ENCODE measurements at places on chromosomes 6 and 20. TPM values are rescaled to one million over a fixed set of nuclear protein-coding genes. Genes with fewer than 3 reads are reported as not detected.

The STX11 gene
- total RNA-seq: 10.5 TPM

The FAM83B gene
- not detected for total RNA-seq

The PLEKHG1 gene
- total RNA-seq: 27.9 TPM

The SRSF12 gene
- total RNA-seq: 3.5 TPM

The MAFB gene
- total RNA-seq: 34.7 TPM

The PACSIN1 gene
- 0.09 TPM for total RNA-seq

- no peak for DNase-seq
These were observed 80.8 kb upstream of the BEND3 start for GRCh38 chr6:107196152-107196551.

GRCh38 chr6:4478098-4478497, 298.1 kb upstream of the CDYL start:
- DNase-seq: no peak

DNA sequence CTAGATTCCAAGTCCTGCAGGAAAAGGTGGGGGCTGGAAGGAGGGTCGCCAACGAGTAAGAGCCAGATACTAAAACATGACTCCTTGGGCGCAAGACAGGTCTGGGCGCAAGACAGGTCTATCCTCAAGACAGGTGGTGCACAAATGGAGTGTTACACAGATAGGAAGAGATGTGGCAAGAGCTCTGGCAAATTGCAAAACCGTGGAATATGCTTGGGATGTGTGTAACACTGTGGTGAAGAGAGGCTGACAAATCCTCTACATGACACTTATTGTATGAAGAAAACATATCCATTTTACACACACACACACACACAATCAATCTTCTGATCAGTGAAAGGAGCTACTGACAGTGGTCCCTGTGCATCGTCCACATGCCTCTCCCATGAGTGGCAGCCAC, 77.6 kb downstream of the TBC1D7 start:
- DNase-seq: no peak

DNA sequence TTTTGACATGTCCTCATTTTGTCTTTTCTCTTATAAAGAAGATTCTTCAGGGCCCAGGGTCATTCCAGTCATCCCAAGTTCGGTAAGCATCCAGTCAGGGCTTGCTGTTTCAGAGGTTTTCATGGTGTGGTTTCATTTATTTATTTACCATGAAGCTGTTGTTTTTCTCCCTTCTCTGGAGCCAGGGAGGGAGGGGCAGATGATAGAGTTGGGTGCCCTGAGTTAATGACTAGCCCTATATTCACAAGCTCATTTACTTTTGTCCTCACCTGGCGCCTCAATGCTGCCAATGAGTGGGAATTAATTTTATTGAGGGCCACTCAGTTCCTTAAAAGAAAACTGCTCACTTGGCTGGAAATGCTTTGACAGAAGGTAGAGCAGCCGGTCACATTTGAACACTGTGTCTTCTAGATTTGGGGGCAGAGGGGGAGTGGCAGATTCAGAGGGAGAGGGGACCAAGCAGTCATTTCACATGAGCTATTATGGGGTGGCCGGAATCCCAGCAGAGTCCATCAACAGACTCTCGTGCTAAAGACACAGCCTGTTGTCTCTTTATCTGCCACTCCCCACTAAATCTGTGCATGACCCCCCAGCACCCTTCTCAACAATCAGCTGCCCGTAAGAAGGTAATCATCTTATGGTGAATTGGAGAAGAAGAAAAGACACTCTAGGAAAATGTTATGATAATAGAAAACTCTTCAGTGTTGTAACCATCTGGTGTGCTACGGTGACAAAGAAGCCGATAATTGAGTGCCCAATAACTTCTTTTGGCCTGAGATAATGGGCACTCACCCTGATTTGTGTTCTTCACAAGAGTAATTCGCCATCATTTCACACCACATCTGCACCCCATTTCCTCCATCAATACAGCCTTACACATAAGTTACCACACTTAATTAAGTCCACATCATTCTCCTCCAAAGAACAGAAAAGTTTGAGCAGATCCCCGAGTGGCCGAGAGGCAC, 573.5 kb upstream of the JAG1 start:
- no peak for DNase-seq

DNA sequence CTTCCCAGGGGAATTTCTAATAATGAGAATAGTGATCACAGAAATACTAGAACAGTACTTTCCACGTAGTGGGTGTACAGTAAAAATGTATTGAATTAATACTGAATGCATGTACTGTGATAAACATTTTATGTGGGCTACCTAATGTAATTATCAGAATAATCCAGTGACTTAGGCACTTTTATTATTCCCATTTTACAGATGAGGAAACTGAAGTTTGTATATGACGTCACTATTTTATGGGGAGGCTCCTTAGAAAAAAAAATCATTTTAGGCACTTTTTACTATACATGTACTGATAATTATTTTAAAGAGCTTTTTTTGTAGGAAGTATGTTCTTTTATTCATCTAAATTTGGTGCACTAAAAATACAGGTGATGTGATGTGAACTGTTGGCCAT, 275.6 kb upstream of the TAB2 start:
- DNase-seq: no peak

GRCh38 chr6:105964979-105965760, 121.0 kb upstream of the PRDM1 start:
- no peak for DNase-seq

GRCh38 chr20:15759594-15759993, 813.7 kb downstream of the KIF16B start:
- DNase-seq: no peak

- DNase-seq: no peak
These were observed 74.6 kb upstream of the SLC22A23 start for GRCh38 chr6:3531481-3531880.

- no peak for DNase-seq
These were observed 197.8 kb downstream of the CD83 start for GRCh38 chr6:14315353-14315752.

DNA sequence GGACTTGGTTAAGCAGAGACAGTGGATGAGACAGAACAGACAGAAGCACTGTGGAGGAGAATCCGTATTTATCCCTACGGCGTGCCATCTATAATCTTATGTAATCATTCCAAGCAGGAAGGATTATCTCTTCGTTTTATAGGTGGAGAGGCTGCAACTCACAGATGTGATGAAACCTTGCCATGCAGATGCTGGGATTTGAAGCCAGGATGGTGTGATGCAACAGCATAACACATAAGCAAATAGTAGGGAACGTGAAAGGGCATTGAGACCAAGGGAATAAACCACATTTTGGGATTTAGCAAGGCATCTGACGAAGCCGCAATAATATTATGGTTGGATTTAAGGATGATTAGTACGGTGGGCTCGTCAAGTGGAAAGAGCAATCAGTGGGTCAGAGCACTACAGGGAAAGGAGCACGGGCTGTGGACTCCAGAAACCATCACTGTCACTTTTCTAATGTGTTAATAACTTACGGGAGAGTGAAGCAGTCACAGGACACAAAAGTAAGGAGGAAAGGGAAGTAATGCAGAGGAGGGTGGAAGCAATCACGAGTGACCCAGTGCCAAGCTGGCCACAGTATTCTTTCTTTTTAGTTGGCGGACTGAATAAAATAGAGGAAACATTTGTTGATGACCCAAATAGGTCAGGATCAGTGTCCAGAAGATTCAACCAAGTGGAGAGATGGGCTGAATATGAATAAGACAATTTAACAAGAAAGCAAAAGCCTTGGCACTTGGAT, 119.6 kb upstream of the EDN1 start:
- no peak for DNase-seq

- DNase-seq: no peak
These were observed 800.6 kb upstream of the MAP3K7 start for GRCh38 chr6:91387290-91388059.

- DNase-seq: no peak
These were observed 50.1 kb downstream of the GRM4 start for GRCh38 chr6:34095741-34096140.

DNA sequence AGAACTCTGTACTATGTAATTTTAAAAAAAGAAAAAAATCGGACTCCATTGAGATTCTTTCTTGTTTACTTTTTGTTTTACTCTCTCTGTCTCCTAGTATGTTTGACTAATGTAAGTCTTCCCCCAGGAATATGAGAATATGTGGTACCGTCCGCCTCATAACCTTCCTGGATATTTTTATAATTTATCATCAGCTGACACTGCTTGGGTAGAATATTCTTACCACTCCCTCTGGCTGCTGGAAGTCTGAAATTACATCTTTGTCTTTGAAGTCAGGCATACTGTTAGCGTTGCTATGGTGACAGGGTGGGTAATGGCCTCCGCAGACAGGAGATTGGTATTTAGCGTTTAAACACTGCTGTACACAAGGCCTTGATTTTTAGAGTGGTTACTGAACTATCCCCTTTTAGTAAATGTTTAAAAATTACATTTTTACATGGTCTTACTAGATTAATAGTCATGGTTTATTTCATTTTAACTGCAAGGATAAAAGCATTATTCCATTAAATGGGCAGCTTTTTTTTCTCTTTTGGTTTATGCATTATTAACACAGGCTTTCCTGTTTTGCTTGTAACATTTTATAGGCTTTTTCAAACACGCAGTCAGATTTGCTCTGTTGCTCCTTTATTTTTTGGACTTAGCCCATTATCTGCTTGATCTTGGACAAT, 176.4 kb downstream of the ARID1B start:
- DNase-seq: no peak

DNA sequence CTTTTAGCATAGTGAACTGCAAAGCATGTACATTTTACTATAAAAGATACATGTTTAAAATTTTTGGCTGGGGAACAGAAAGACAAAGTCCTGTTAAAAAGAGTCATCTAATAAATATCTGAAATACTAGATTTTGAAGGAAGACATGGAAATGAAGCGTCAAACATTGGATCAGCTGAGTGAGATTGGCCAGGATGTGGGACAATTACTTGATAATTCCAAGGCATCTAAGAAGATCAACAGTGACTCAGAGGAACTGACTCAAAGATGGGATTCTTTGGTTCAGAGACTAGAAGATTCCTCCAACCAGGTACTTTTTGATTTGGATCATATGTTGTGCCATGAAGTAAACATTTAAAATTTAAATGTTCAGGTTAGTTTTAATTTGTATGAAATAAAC, 162.3 kb downstream of the UTRN start:
- no peak for DNase-seq

DNA sequence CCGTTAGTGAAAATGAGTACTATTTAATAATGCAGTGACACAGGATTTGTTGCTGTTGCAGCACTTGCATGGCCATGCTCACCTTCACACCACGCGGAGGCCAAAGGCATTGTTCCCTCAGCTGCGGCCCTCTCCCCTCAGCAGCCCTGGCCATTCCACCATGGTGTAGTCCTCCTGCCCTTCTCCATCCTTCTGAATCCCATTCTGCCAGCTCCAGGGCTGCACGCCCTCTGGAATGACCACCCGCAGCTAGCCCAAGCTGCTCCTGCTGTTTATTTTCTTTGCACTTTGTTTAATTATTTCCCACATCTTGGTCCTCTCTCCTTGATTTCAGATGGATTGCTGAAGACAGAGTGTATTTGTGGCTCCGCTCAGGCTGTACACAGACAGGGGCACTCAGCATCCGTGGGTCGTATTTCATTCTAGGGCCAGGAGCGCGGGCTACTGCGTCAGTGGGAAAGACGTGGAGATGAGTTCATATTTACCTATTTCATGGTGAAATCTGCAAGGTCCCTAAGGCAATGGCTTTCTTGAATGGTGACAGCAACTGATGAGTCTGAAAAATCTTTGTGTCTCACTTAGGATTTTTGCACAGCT, 81.4 kb upstream of the DUSP22 start:
- peak; percentile 42 for DNase-seq

DNA sequence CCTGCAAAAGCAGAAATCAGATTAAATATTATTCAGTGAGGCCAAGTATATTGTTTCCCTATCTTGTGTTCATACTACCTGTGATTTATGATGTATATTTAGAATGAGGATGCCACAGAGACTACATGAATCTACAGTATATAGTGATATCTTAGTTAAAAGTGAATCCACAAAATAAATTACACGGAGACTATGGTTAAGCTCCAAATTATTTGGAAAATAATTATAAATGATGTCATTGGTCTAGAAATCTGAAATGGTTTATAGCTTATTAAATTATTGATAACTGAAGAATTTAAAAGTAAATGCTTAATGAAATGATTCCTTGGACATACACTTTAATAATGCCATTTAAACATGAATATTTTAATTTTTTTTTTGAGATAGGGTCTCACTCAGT, 4.2 kb upstream of the USP45 start:
- DNase-seq: no peak

- no peak for DNase-seq
These were observed 7.9 kb downstream of the COL9A3 start for GRCh38 chr20:62824476-62825332.

DNA sequence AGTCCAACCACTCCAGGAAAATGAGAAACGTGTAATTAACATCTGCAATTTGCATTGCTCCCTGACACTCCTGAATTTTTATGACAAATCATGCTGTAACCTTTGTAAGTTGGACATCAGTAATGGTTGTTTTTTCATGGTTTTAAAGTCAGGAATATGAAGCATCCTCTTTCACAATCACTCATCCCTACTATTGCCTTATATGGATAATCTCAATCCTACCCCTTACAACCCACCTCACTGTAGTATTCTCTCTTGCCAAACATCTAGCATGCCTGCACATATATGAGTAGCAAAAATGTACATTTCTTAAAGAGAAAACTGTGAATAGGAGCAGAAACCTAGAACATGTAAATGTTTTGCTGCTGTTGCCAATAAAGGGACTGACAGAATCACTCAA, 729.5 kb downstream of the KIF16B start:
- no peak for DNase-seq

DNA sequence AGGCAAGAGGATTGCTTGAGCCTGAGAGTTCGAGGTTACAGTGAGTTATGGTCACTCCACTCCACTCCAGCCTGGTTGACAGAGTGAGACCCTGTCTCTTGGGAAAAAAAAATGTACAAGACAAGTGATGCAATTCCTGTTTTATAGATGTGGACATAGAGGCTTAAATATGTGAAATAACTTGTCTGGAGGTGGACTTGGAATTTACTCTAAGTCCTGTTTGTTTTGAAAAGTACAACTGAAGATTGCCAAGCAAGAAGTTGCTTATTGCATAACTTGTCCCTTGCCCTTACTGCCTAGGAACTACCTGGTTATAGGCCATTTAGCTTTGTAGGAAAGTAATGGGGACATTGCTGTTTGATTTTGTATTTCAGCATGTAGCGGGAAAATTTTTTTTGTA, 26.0 kb upstream of the ADIG start:
- DNase-seq: no peak

- no peak for DNase-seq
These were observed 134.2 kb downstream of the GMDS start for GRCh38 chr6:2111162-2111677.

DNA sequence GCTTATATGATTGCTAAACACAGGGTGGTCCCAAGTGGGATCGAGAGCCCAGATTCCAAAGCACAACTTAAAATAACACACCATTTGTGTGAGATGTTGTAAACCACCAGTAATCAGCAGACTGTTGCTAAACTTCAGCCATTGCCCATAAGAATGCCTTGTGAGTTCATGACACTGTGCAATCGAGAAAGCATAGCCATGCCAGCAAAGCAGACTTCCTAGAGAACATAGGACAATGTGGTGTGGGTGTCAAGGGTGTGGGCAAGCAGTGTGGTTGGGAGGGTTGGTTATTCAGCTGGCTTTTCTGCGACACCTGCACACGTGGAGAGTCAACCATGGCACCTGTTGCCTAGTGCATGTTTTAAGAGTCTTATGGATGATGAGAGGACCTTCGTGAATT, 16.1 kb upstream of the CALHM6 start:
- no peak for DNase-seq

All from posterior vena cava (tissue), 2 donors.